Natural killer cell (primary cell): ENCODE measurements at places on chromosomes 5 and 9. TPM values are rescaled to one million over a fixed set of nuclear protein-coding genes. Genes with fewer than 3 reads are reported as not detected.

- no peak for DNase-seq
These were observed at the start of gene PTPN3 for GRCh38 chr9:109498195-109499092. PTPN3 (minus strand) TSS chr9:109498307; CDS start chr9:109463434, 34,873 bp downstream.

GRCh38 chr5:34034534-34035327, 8.3 kb downstream of the C1QTNF3 start:
- DNase-seq = no peak

The TCF7 gene
- 203 TPM for total RNA-seq

- DNase-seq = no peak
These were observed 18.8 kb upstream of the SLC6A3 start for GRCh38 chr5:1464096-1464446.

The CYLC2 gene
- total RNA-seq = not detected

The HTR1A gene
- not detected for total RNA-seq

DNA sequence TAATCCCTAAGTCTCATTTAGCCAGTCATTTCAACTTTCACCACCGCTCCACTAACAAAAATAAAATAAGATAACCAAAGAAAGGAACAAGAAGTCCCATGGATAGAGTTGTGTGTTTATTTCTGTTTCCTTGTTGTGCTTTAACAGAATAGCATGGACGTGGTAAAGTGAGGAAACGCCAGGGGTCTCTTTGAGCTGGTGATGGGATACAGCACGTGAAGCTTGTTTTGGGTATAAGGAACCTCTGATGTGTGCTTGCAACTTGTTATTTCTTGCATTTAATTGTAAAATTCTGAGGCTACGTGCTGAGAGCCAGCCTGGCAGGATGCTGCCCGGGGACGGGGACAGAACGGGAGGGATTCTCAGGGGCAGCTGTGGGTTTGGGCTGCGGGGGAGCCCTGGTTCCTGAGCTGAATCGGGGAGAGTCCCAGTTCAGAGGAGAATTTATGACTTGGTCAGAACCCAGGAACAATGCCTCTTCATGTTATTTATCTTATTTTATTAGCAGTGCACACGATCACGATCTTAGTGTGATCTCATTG, 63.4 kb downstream of the ANKRD33B start:
- DNase-seq = no peak

GRCh38 chr9:125747765-125748445, 732 bp downstream of the PBX3 start:
- peak; percentile 55 for DNase-seq

GRCh38 chr9:109718861-109719260, 61.1 kb upstream of the PALM2AKAP2 start:
- no peak for DNase-seq

The AK8 gene
- 0.18 TPM for total RNA-seq

GRCh38 chr9:91761362-91761761, 188.7 kb downstream of the ROR2 start:
- no peak for DNase-seq

The TAF11L10 gene
- not detected for total RNA-seq

DNA sequence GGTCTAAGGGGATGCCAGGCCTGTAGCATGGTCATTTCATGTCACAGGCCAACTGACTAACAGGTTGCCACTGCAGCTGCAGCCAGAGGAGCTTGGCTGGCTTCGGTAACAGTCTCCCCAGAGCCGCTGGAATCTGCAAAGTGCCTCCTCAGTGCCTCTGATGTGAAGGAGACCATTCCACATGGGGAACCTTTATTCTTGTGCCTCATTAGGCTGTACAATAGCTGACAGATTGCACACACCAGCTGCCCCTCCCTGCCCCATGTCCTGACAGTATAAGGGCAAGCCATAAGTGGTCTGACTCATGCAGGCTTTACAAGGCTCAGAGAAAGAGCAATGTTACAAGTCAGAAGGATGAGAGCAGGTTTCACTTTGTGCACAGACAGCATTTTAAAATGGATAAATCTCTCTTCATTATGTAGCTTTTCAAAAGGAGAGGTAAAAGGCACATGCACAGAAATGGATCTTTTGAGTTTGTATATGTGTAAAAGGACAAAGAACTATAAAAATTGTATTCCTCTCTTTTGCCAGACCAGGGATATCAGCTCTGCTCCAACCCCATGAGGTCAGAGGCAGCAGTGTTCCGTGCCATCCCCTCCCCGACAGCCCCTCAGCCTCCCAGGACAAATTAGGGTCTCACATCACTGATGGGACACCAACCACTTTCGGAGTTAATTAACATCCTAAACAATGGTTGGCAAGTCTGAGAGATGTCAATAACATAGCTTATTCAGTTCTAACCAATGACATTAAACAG, 467.8 kb downstream of the TMEM232 start:
- DNase-seq = no peak

DNA sequence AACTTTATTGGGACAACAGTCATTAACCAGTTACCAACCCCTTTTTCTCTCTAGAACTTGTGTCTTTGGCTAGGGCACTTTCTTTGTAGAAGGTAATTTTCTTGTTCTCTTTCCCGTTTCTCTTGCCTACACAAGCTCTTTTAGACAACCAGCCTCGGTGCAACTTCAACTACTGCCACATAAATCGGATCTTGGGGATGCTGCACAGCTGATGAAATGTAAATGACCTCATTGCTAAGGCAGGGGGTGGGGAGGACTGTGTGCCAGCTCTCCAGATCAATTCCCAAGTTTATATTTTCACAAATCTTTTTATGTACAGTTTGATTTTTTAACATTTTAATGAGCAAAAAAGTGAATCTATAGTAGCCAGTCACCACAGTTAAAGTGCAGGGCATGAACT, 157.6 kb downstream of the DENND1A start:
- DNase-seq = no peak

DNA sequence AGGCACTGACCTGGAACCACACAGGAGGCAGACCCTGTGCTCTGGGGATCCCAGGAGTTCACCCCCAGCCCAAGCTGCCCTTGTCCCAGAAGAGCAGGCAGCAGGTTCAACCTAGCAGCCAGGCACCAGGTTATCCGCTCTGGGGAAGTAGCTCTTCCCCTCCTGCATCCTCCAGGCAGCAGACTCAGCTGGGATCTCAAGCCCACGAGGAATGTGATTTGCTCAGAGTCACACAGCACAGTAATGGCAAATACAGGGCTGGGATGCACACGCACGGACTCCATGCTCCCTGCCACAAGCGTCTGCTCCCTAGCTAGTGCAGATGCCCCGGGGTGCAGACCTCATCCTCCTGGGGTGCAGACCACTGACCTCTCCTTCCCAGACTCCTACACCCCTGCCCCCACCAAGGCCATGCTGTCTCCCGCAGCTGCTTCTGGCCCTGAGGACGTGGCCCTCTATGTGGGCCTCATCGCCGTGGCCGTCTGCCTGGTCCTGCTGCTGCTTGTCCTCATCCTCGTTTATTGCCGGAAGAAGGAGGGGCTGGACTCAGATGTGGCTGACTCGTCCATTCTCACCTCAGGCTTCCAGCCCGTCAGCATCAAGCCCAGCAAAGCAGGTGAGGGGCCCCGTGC, 25.5 kb downstream of the HK3 start:
- no peak for DNase-seq

- no peak for DNase-seq
These were observed 33.7 kb downstream of the LHX3 start for GRCh38 chr9:136171009-136171800.

GRCh38 chr5:154055201-154055600, 16.4 kb downstream of the MFAP3 start:
- no peak for DNase-seq

GRCh38 chr5:97297704-97298091, 114.7 kb upstream of the RIOK2 start:
- no peak for DNase-seq

- no peak for DNase-seq
These were observed 53.5 kb upstream of the ABL1 start for GRCh38 chr9:130781569-130781968.

The CTSV gene
- not detected for total RNA-seq

- no peak for DNase-seq
These were observed 1.8 kb downstream of the SEMA5A start for GRCh38 chr5:9544056-9544455.

The PTGES2 gene
- total RNA-seq = 57.0 TPM

GRCh38 chr5:164119806-164120447, 614.5 kb downstream of the MAT2B start:
- no peak for DNase-seq

GRCh38 chr9:77999231-77999631, 32.4 kb downstream of the GNAQ start:
- DNase-seq = no peak

- no peak for DNase-seq
These were observed 428.8 kb upstream of the ACTBL2 start for GRCh38 chr5:57911438-57911837.

The G3BP1 gene
- 121 TPM for total RNA-seq

- no peak for DNase-seq
These were observed 310.2 kb downstream of the PDE4D start for GRCh38 chr5:59583151-59583809.

The PCDHA8 gene
- total RNA-seq = not detected

DNA sequence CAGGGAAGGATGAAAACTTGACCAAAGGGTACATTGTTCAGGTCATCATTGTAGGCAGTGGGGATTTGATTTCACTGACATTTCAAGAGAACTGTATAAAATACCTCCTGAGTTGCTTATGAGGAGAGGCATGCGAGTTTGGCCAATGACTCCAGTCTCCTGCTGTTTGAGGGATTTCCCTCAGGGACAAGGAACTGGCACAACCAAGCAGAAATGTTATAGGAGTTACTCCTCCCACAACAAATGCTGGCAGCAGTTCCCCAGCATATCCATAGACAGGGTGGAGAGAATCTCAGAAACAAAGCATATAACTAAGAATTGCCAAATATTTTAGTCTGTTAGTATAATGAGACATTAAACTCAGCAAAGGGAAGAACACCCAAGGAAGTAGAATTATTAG, 47.2 kb upstream of the FBXL7 start:
- no peak for DNase-seq

GRCh38 chr5:160629003-160629402, 207.3 kb downstream of the PTTG1 start:
- DNase-seq = no peak

DNA sequence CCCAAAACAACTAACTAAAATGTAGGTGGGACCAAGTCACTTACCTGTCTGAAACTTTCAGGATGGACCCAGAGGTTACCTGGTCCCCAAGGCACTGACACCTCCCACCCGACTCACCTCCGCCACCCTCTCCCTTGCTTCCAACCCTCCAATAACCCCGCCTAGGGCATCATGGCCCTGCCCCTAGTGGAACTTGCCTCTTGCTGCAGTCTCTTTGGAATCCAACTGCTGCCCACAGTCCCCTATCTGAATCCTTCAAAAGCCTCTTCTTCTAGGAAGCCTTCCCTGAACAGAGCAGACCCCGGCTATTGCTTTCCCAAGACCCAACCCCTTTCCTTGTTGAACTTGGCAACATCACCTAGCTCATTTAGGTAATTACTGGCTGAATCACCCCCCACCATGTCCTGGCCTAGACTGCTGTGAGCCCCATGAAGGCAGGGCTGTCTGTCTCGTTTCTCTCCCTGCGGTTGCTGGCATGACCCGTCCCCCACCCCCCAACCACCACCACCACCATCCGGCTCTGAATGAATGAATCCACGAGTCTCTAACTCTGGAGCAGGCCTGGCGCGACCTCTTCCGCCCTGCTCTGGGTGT, 9.4 kb downstream of the CRB2 start:
- DNase-seq = no peak

GRCh38 chr9:70121818-70122436, 78.3 kb downstream of the MAMDC2 start:
- DNase-seq = no peak

The ENTR1 gene
- 38.7 TPM for total RNA-seq

DNA sequence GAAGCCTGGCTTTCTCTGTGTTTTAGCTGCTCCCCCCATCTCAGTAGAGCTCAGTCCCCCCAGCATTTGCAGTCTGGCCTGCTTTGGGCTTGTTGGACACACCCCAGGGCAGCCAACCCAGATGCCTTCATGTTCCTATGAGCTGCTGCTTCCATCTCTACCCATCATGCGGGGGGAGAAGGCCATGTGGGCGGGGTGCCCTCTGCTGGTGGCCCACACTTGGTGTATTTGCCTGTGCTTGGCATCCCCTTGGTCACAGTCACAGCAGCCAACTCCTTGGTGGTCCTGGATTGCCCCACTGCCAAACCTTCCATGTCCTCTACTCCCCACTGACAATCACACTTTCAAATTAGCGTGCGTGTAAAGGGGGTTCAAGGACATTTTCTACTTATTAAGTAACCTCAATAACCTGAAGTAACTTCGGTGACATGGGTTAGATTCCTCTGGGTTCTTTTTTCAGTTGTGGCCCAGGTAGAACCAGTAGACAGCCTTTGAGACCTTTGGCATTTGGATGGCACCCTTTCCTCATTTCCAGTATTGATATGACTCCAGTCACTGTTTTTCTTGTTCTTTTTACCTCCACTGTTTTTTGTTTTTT, 42.8 kb downstream of the SNX30 start:
- peak; percentile 75 for DNase-seq

The PHF2 gene
- total RNA-seq = 24.8 TPM

DNA sequence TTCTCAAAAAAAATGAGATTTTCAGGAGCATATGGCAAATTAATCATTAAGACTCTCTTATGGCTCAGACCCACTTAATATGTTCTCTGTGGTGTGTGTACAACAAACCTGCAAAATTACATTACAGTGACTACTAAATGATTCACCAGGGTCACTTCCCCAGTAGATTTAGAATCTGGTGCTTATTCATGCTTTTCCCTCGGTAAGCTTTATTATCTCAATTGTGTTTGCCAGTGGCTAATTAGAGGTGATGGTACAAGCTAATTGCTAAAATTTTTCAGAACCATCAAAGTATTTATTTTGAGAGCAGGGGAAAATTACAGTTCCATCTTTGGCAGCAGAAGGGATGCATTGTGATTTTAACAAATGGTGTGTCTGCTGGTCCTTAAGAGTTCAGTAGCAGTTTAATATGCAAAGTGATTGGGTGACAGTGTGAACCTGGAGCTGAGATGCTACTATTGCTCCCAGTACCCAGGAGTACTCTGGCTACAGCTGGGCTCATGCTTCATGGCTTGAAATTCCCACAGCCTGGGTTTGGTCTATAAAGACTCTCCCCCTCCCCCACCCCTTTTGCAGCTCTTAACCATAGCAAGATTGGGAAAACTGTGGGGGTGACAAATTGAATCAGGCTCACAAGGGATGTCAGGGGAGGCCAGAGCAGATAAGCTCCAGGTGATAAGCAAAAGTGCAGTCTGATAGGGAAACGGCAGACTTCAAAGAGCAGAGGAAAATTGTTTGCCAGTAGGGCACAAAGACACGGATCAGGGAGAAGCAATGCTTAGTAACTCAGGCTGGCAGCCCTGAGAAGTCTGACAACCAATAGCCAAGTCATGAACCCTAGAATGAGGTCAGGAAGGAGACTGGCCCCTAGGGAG, 92.8 kb upstream of the RAD23B start:
- DNase-seq = no peak

The SLC2A6 gene
- 20.1 TPM for total RNA-seq

DNA sequence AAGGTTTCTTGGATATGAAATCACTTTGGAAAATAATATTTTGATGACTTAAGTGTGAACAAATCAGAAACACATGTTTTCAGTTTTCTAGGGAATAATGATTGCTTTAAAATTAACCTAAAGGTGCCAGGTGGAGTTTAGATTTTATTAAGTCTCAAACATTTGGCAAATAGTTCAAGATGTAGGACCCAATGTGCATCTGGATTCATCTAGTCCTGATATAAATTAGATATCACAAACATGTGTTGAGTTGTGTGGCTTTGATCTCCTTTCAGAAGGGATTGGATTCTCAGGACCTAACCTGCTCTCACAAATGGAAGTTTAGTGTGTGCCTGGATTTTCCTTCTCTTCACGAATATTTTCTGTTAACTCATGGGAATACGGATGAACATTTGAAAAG, 291.4 kb upstream of the ISL1 start:
- no peak for DNase-seq
